ENCODE measurements at places on chromosomes 5 and 9. TPM values are rescaled to one million over a fixed set of nuclear protein-coding genes. Genes with fewer than 3 reads are reported as not detected.
A peak's percentile ranks its signal among the peaks of the same experiment; 100 is the strongest.

Gene CCNO
- total RNA-seq: 0.35 TPM

- H3K4me1 ChIP-seq: peaks cover 2% of the 10 kb centered on the region
- no peak for DNase-seq
- H3K4me3 ChIP-seq: no peak overlapping the region
- no peak overlapping the region for H3K27ac ChIP-seq
Measured at GRCh38 chr9:115743709-115744605, 409.6 kb upstream of the PAPPA start.

DNA sequence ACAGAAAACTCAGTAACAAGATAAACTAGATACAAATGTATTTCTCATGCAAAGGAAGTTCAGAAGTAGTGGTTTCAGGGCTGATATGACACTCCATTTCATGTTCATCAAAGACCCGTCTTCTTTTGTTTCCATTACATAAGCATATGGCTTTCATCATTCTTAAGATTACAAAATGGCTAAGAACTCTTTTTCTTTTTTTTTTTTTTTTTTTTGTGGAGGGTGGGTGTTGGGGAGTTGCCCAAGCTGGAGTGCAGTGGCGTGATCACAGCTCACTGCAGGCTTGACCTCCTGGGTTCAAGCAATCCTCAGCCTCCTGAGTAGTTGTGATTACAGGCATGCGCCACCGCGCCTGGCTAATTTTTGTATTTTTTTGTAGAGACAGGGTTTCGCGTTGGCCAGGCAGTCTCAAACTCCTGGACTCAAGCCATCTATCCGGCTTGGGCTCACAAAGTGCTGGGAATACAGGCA, 22.0 kb upstream of the PTBP3 start:
- H3K36me3 ChIP-seq: no peaks in the 10 kb centered on the region
- no peak overlapping the region for H3K4me3 ChIP-seq
- H3K4me1 ChIP-seq: 0 out of 2 replicates have a peak, but pooled peaks cover 8% of the 10 kb centered on the region
- DNase-seq: no peak
- H3K27me3 ChIP-seq: 0 out of 2 replicates have a peak, but pooled peaks cover 2% of the 10 kb centered on the region

- DNase-seq: peak; percentile 53
- H3K27ac ChIP-seq: no peak overlapping the region
- no peaks in the 10 kb centered on the region for H3K4me1 ChIP-seq
- no peaks in the 10 kb centered on the region for H3K27me3 ChIP-seq
Measured at GRCh38 chr5:14365831-14366430, 215.7 kb upstream of the OTULINL start.

All from SJCRH30 (cell line).